Pulmonary artery endothelial cell (primary cell): ENCODE measurements at places on chromosomes 5 and 9.

DNA sequence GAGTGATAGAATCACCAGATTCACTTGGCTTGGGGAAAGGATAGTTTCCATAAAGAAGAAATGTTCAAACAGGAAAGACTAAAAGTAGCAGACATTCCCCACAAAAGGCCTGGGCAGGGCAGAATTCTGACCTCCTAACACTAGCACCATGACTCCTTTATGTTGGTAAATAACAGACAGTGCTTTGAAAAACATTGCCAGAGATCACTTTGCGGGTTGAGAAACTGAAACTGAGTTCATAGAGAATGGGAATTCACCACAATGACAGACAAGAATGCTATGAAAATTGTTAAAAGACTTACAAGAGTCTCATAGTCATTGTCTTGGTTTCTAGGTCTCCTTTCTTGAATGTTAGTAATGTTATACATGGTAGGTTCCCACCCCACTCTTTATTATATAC, 172.5 kb upstream of the GLRA1 start:
- DNase-seq: no peak

DNA sequence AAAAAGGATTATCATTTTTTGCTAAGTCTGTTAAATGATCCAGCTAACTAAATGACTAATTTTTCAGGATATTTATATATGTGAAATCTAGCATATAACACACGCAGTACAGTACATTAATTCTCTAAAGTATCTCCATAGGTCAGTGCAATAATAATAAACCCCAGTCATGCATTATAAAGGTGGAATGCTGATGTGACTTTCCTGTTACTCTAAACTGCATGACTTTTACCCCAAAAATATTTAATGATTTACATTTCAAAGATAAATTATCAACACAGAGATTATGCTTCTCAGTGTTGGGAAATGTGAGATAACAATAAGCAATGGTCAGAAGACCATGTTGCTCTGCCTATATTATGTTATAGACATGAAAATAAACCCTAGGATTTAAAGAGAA, 34.1 kb upstream of the PAM start:
- DNase-seq: no peak

- DNase-seq: no peak
These were observed 39.4 kb downstream of the RNF44 start for GRCh38 chr5:176497852-176498251.

- DNase-seq: no peak
These were observed 216.8 kb upstream of the RFX3 start for GRCh38 chr9:3742586-3742985.

DNA sequence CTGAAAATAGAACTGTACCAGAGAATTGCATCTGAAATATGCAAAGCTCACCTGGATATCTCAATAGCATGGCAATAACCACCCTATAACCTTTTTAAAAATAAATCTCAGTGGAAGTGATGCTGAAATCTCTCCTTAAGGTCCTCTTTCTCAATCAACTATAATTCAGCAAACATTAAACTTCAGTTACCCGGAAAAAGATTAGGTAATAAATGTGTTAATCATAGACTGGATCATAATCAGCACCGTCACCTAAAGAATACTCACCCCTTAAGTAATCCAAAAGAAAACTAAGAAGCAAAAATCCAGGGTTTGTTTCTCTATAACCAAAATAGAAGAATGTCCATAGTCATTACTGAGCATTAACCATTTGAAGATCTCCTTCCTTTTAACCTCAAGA, 44.3 kb upstream of the DENND4C start:
- no peak for DNase-seq

DNA sequence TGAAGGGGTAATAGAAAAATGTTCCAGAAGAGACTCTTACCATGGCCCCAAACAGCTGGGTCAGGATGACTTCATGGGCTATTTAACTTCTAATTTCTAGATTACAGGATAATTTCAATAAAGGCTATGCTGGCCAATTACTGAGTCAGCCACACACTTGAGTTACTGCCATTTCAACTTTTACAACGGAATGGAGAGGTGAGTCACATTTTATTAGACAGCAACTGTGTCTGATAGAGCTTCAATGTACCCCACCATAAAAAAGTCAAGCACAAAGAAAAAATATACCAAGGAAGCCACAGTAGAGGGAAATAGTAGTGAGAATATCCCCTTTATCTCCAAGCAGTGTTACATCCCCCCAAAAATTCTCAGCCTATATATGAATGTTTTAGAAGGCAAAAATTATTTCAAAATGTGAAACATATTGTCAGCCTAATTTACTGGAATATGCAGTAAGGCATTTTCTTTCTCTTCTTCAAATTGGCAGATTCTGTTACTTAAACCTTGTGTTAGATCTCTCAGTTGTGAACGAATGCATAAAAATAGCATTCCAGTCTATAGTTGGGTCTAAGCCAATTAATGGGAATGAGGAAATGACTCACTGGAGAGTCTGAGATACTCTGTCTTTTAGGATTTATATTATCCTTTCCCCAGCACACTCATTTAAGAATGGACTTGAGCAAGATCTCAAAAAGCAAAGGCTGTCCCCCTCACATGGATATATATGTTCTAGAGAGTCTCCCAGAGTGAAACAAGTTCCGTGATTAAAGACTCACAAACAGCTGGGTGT, 47.1 kb upstream of the RAI14 start:
- peak; percentile 80 for DNase-seq

DNA sequence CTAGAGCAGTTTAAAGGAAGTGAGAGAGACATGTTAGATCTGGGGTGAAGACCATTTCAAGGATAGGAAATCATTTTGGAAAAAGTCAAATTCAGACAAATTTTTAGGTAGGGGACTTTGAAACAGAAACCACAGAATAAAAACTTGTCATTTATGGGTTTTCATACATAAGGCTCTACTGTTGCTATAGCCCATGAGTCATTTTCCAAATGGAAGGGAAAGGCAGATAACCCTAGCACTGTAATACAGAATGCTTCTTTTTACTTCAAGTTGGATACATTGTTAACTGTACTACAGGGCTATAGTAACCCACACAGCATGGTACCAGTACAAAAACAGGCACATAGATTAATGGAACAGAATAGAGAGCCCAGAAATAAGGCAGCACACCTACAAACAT, 455.4 kb downstream of the EBF1 start:
- no peak for DNase-seq

GRCh38 chr9:120931231-120932085, 4.9 kb upstream of the TRAF1 start:
- peak; percentile 66 for DNase-seq

GRCh38 chr9:137311171-137311985, 9.3 kb upstream of the NRARP start:
- no peak for DNase-seq

GRCh38 chr9:120875195-120875565, 1.8 kb downstream of the PHF19 start:
- DNase-seq: no peak

DNA sequence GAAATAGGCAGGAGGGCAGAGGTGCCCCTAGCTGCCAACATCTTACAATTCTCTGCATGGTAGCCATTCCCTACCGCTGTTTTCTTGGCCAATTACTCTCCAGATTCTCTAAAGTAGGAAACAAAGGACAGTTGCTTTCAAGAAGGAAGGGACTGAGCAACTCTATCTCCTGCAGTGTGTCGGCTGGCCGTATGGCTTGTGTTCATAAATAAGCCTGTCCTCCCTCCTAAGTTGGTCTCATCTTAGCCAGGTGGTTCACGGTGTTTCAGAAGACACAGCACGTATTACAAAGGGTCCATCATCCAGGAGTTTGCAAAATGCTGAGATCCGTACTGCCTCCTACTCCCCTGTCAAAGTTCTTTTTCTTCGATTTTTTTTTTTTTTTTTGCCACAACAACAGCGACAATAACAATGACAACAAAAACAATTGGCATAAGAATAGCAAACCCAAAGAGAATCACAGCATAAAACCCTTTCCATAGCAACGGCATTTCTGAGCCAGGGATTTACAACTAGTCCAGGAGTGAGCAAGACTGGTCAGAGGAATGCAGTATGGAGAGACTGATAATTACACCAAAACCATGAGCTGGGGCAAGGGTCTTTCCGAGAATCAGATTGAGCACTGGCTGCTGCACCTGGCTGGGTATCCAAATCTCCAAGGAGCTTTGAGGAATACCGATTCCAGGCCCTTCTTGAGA, 212.8 kb downstream of the SLIT3 start:
- no peak for DNase-seq

- DNase-seq: no peak
These were observed 28.4 kb upstream of the AOPEP start for GRCh38 chr9:94697972-94698581.

- no peak for DNase-seq
These were observed 2287.4 kb upstream of the WWC1 start for GRCh38 chr5:166004006-166004405.

- no peak for DNase-seq
These were observed 1.3 kb downstream of the ZNF131 start for GRCh38 chr5:43121913-43122484.
